ENCODE measurements at places on chromosomes 2 and 18.

GRCh38 chr2:40513201-40513600 lies 61.3 kb upstream of the SLC8A1 start:
- H3K4me1 ChIP-seq, result no peaks in the 10 kb centered on the region
- H3K36me3 ChIP-seq, result no peaks in the 10 kb centered on the region

DNA sequence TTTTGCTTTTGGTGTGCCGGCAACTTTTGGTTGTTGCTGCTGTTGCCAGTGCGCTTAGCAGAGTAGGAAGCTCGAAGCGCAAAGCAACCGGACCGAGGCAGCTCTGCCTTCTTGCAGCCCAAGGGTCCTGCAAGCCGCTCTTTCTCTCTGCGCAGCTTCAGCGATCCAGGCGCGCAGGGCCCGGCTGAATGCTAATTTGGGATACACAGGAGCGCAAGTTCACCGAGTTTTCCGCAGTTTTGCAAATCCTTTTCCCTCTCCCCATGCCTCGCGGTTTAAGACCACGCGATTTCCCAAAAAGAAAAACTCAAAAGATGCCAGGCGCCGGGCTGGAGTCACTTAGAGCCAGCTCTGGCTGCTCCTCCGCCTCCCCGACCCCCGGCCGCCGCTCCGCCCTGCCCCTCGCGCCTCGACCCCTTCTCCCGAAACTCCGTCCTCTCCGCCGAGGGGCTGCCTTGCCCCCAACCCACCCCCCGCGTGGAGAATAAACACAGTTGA lies 13.5 kb upstream of the SIX3 start:
- H3K4me3 ChIP-seq, result no peak overlapping the region
- H3K27me3 ChIP-seq, result peaks cover 80% of the 10 kb centered on the region
- no peak overlapping the region for H3K27ac ChIP-seq
- H3K4me1 ChIP-seq, result peaks cover 6% of the 10 kb centered on the region
- DNase-seq, result no peak

GRCh38 chr2:172282944-172283343 lies 144.4 kb upstream of the ITGA6 start:
- no peak for DNase-seq
- no peak overlapping the region for H3K27ac ChIP-seq
- peaks cover 3% of the 10 kb centered on the region for H3K36me3 ChIP-seq
- H3K4me1 ChIP-seq, result peaks cover 14% of the 10 kb centered on the region
- H3K27me3 ChIP-seq, result peaks cover 19% of the 10 kb centered on the region
- no peak overlapping the region for H3K4me3 ChIP-seq

DNA sequence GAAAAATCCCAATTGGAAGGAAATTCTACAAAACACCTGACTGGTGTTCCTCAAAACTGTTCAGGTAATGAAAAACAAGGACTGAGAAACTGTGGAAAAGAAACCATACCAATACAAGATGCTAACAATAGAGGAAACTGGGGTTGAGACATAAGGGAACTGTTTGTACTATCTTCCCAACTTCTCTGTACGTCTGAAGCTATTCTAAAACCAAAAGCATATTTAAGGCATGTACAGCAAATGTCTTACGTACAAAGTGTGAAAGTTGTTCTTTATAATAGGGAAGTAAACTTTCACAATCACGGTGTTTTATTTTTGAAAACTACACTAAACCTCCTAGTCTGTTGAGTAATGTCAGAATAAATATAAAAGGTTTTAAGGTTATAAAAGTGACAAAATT lies 776.1 kb upstream of the RAB6C start:
- H3K27ac ChIP-seq, result no peak overlapping the region
- H3K36me3 ChIP-seq, result no peaks in the 10 kb centered on the region
- H3K27me3 ChIP-seq, result no peaks in the 10 kb centered on the region
- H3K4me1 ChIP-seq, result no peaks in the 10 kb centered on the region
- no peak for DNase-seq

Measured in T-helper 17 cell (primary cell).